ENCODE measurements at places on chromosomes 11 and 22.

- no peak for DNase-seq
Measured at GRCh38 chr11:77055101-77055561, 11.6 kb upstream of the CAPN5 start.

- no peak for DNase-seq
Measured at GRCh38 chr22:27571463-27572277, 229.9 kb downstream of the MN1 start.

DNA sequence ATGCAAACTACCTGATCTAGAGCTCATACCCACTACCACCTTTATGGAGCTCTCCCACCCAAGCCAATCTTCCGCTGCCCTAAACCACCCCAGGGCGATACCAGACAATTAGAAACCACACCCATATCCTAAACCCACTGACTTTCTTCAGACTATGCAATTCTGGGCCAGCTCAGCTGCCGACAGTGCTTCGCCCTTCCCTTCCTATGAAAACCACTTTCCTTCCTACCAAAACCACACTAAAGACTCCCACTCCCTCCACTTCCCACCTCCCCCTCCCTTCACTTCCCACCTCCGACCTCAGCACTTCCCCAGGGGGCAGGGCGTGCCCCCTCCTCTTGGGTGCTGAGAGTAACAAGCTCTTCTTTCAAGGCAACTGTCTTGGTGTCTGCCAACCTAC lies 25.1 kb downstream of the B3GAT1 start:
- DNase-seq, result no peak

DNA sequence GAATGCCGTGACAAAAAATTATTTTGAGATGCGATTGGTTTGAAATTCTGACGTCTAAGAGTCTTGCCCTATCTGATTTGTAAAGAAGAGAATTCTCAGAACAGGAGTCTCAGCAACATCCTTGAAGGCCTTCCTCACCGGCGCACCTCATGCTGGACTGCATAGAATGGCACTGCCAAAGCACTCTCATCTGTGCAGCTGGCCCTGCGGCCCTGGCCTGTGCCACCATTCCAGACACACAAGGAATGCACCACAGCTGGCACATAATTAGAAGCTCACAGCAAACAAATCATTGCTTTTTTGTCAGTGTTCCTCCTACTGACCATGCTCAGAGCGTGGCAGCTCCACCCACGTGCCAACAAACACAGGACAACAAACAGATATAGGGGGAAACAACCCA lies 166.0 kb downstream of the KIRREL3 start:
- no peak for DNase-seq

- DNase-seq, result no peak
Measured at GRCh38 chr22:37544955-37545702, 15.2 kb upstream of the CDC42EP1 start.

DNA sequence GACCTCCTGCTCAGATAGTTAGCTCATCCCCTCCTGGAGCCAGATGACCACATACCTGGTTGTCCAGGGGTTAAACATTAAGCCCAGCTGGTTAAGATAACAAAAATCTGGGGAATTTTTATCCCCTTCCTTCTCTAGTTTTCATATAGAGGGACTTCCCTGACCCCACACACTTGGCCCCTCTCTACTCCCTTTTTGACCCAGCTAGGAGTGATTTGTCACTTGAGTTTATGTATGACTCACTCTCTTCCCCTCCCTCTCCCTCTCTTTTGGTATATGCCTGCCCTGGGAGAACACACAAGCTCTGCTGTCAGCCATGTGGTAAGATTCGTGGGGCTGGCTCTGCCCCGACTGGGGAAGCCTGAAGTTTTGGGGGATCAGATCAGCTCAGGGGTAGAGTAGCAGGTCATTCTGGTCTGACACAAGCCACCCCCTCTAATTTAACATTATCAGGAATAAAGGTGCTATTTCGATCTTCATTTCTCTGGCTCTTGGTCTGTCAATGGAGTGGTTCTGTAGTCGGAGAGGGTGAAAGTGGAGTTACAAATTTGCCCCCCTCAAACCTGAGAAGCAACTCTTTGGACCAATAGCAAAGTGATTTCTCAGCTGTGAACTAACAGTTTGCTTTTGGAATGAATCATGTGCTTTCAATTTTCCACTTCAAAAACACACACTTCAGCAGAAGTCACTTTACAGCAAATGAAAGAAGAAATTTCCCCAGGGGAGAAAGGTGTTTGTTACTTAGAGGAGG lies 415.3 kb upstream of the CADM1 start:
- DNase-seq, result no peak

DNA sequence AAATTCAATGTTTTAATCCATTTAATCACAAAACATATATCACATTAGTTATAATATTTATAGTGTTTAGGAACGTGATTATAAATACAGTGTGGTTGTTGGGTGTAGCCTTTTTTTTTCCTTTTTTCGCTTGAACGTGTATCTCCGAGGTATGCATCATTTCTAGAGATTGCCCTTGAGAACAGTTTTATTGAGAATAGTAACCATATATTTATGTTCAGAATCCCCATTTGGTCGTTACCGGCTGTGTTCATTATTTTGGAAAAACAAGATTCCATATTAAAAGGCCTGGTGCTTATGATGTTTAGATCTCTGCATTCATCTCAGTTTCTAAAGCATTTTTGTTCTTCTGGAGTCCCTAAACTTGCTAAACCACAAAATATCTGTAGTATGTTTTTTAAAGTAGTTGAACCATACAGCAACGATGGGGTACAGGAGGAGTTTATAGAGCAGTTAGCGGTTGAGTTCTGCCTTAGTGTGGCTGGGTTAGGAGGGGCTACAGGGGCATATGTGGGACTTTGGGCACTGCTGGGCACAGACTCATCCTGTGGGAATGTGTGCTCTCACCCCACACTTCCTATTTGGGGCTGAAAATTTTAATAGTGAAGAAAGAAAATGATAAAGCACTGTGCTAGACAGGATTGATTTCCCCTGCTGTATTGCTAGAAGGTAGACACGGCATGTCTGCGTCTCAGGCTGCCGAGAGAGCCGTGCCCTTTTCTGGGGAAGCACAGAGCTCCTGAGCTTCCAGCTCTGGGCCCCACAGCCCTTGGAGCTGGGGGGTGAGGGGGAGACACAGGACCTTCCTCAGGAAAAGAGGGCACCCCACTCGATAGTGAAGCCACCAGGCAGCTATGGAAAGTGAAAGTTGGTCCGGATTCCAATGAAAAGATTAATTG lies 81.5 kb upstream of the PPARA start:
- no peak for DNase-seq

- DNase-seq, result no peak
Measured at GRCh38 chr11:29166306-29166705, 850.5 kb downstream of the KCNA4 start.

DNA sequence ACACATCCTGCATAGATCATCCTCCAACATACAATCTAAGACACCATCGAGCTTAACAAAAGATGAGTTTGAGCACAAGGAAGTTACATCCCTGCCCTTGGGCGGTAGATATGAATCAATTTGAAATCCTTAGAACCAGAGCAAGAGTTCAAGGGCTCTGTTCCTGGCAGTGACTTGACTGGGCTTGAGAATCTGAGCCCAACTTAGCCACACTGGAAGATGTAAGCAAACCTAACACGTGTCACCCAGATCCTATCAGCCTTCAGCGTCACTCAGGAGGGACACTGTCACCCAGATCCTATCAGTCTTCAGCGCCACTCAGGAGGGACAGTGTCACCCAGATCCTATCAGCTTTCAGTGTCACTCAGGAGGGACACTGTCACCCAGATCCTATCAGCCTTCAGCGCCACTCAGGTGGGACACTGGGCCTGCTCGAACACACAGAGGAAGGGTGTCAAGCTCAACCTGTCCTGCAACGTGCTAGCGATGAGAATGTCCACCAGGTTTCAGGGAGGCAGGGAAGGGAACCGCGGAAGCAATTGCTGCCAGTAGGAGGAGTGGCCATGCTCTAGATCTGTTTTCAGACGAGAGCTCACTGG lies 32.8 kb upstream of the CTSD start:
- DNase-seq, result no peak
